ENCODE measurements at places on chromosomes 3 and 15. TPM values are rescaled to one million over a fixed set of nuclear protein-coding genes. Genes with fewer than 3 reads are reported as not detected.
A peak's percentile ranks its signal among the peaks of the same experiment; 100 is the strongest.

DNA sequence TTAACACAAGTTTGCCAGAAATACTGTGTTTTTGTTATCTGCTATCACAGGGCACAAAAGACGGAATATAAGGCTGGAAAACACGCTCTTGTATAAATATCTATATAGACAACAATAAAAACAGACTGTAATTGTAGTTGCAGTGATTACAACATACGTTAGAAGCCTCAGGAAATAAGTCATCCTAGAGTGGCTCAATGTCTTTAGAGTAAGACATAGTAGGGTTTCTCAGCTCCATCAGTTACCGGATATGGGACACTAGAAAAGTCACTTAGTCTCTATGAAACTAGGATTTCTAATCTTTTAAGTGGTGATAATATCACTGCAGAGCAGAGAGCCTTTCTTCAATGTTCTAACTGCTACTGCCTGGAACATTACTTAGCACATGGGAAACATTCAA is 208.8 kb downstream of the STAG1 start:
- no peaks in the 10 kb centered on the region for H3K36me3 ChIP-seq
- H3K27ac ChIP-seq = no peak overlapping the region
- no peak for DNase-seq
- H3K4me1 ChIP-seq = peaks cover 6% of the 10 kb centered on the region

GRCh38 chr3:36817806-36818533 is 53.6 kb upstream of the DCLK3 start:
- H3K36me3 ChIP-seq = no peaks in the 10 kb centered on the region
- no peak overlapping the region for H3K4me3 ChIP-seq
- DNase-seq = no peak
- H3K27ac ChIP-seq = no peak overlapping the region
- no peaks in the 10 kb centered on the region for H3K4me1 ChIP-seq

Gene IL20RB
- 0.27 TPM for total RNA-seq

GRCh38 chr3:171813897-171814460 is 3.7 kb upstream of the PLD1 start:
- H3K4me1 ChIP-seq = peaks cover 7% of the 10 kb centered on the region
- no peaks in the 10 kb centered on the region for H3K27me3 ChIP-seq
- no peak overlapping the region for H3K4me3 ChIP-seq
- no peaks in the 10 kb centered on the region for H3K36me3 ChIP-seq

Gene GP5
- not detected for total RNA-seq

Gene SAMD7
- not detected for total RNA-seq

GRCh38 chr15:88376574-88377174 is 90.5 kb downstream of the MRPL46 start:
- H3K27ac ChIP-seq = no peak overlapping the region
- no peak overlapping the region for H3K4me3 ChIP-seq
- H3K36me3 ChIP-seq = no peaks in the 10 kb centered on the region

DNA sequence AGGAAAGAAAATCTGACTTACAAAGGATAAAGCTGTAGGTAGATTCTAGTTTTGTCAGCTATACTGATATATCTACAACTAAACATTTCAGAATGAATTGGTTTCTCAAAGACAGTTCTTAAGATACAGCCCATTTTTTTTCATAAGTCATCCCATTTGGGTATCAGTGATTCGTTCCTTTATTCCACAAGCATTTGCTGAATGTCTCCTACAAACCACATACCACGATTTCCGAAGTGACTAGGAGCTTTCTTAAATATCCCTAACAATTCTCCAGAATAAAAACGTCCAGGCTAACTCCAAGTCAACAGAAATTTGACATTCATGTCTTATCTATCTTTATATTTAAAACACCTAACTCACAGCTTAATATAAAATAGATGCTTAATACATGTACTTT is 59.8 kb downstream of the TP53BP1 start:
- no peak overlapping the region for H3K4me3 ChIP-seq
- peaks cover 45% of the 10 kb centered on the region for H3K36me3 ChIP-seq
- H3K4me1 ChIP-seq = no peaks in the 10 kb centered on the region
- DNase-seq = no peak
- no peaks in the 10 kb centered on the region for H3K27me3 ChIP-seq
- no peak overlapping the region for H3K27ac ChIP-seq

Gene TMCO5A
- total RNA-seq = 0.14 TPM

- H3K27ac ChIP-seq = no peak overlapping the region
- no peak for DNase-seq
- H3K36me3 ChIP-seq = no peaks in the 10 kb centered on the region
Observed at GRCh38 chr3:52596658-52597265, 60.4 kb downstream of the UQCC5 start.

Gene LEKR1
- not detected for total RNA-seq

Gene GABRA5
- not detected for total RNA-seq

GRCh38 chr3:68874551-68875348 is 57.6 kb downstream of the TAFA4 start:
- no peak overlapping the region for H3K4me3 ChIP-seq
- no peak overlapping the region for H3K27ac ChIP-seq
- H3K36me3 ChIP-seq = no peaks in the 10 kb centered on the region
- H3K4me1 ChIP-seq = no peaks in the 10 kb centered on the region

Gene IL16
- 40.0 TPM for total RNA-seq

Gene MESP1
- total RNA-seq = 12.4 TPM

GRCh38 chr3:112874725-112875124 is 28.1 kb upstream of the CD200R1L start:
- H3K36me3 ChIP-seq = no peaks in the 10 kb centered on the region
- no peak for DNase-seq
- no peaks in the 10 kb centered on the region for H3K4me1 ChIP-seq
- H3K4me3 ChIP-seq = no peak overlapping the region

GRCh38 chr3:63400246-63400860 is 122.2 kb downstream of the SYNPR start:
- no peaks in the 10 kb centered on the region for H3K27me3 ChIP-seq
- no peak for DNase-seq

GRCh38 chr3:13715167-13715954 is 164.5 kb downstream of the WNT7A start:
- DNase-seq = no peak
- no peak overlapping the region for H3K27ac ChIP-seq
- no peak overlapping the region for H3K4me3 ChIP-seq
- no peaks in the 10 kb centered on the region for H3K36me3 ChIP-seq

DNA sequence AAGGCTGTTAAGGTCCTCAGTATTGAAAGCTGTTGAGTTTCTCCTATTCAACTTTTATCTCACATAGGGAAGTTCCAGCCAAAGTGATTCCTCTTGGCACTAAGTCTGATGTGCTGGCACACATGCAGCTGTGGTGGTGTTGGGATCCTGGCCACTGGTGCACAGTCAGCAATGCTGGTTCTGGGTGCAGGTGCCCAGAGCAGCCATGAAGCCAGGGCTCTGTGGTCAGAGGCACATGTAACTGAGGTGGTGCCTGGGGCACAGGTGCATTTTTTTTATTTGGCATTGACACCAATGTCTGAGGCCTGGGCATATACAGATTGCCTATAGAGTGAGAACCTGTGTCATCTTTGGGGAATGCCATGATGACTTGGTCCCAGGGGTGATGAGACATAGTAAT is 271.4 kb downstream of the POLQ start:
- H3K27me3 ChIP-seq = no peaks in the 10 kb centered on the region
- H3K4me1 ChIP-seq = no peaks in the 10 kb centered on the region
- no peak overlapping the region for H3K27ac ChIP-seq
- no peak for DNase-seq
- H3K4me3 ChIP-seq = no peak overlapping the region
- no peaks in the 10 kb centered on the region for H3K36me3 ChIP-seq

DNA sequence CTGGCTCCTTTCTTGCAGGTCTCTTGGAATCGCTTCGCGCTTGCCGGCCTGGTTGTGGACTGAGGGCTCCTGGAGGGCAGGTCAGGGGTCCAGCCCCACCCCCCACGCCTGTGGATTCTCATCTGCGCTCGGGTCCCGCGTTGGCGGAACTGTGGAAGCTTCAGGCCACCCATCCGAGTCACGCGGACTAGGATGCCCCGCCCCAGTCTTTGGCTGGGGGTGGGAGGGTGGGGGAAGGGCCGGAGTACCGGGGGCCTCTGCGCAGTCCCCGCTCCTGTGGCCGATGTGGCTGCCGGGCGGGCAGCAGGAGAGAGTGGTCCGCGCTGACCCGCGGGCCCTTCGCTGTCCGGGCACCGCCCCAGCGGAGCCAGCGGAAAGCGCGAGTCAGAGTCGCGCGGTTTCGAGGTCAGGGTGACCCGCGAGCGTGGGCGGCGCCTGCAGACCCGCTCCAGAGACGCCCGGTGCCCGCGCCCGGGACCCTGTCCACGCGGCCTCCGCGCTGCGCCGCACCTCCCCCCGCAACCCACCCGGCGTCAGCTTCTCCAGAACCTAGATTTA is 114.2 kb downstream of the KLF13 start:
- H3K27ac ChIP-seq = peak overlapping the region; percentile 82
- H3K36me3 ChIP-seq = no peaks in the 10 kb centered on the region
- DNase-seq = peak; percentile 64
- peak overlapping the region; percentile 47 for H3K4me3 ChIP-seq

Gene RPLP1
- total RNA-seq = 279 TPM

Gene SUCLG2
- 153 TPM for total RNA-seq

Gene KBTBD13
- total RNA-seq = not detected

DNA sequence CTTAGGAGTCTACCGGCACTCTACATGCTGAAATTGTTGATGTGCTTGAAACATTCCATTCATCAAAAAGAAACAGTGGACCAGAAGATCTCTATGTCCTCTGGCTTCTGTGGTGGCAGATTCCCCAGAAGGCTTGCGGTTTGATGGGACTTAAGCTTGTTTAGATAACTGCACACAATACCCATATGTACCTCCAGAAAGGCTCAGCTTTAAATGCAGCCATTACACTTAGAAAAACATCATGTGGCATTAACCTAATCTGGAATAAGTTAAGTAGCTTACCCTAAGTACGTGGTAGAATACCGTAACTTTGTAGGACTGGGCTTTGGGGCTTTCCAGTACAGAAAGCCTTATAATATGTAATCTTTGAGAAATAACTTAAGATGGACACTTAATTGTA is 187.3 kb downstream of the RBMS3 start:
- no peak for DNase-seq
- H3K4me1 ChIP-seq = no peaks in the 10 kb centered on the region
- H3K27ac ChIP-seq = no peak overlapping the region

- no peak overlapping the region for H3K4me3 ChIP-seq
- DNase-seq = no peak
- H3K27ac ChIP-seq = no peak overlapping the region
- no peaks in the 10 kb centered on the region for H3K36me3 ChIP-seq
Observed at GRCh38 chr15:50824514-50824913, 59.0 kb upstream of the SPPL2A start.

Gene STRA6
- total RNA-seq = not detected

Gene COMMD4
- total RNA-seq = 97.3 TPM

DNA sequence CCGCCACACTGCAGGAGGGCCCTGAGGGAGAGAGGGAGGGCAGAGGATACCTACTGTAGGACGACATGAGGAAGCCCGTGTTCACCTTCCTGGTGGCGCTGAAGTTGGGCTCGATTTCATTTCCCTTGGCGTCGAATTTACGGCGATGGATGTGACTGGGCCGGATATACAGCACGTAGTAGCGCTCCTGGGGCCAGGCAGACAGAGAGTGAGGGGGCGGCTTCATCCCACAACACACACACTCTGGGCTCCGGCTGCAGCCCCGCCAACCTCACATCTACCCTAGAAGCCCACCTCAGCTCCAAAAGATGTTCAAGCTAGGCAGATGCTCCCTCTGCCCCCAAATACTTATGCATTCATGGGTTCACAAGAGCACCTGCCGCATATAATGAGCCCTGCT is 4.5 kb downstream of the ARPIN start:
- no peaks in the 10 kb centered on the region for H3K27me3 ChIP-seq
- DNase-seq = no peak
- H3K4me1 ChIP-seq = peaks cover 9% of the 10 kb centered on the region

DNA sequence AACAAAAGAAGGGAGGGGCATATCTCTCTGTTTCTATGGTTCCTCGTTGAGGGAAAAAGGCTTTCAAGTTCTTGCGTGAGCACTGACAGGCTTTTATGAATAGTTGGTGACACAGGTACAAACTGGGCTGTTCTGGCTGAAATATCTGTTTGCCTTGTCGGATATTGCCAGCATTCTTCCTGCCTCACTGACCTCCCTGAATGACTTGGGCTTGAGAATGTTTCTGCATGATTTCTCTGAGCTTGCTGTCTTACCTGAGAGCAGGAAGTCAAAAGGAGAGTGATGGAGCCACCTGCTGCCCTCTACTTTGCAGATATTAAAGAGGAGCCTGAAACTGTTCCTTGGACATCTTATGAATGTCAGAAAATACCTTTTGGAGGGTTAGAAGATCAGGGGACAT is 4.8 kb downstream of the GCNT3 start:
- H3K4me3 ChIP-seq = peak overlapping the region; percentile 43
- H3K27ac ChIP-seq = peak overlapping the region; percentile 62
- H3K27me3 ChIP-seq = peaks cover 4% of the 10 kb centered on the region
- DNase-seq = peak; percentile 45
- no peaks in the 10 kb centered on the region for H3K4me1 ChIP-seq
- no peaks in the 10 kb centered on the region for H3K36me3 ChIP-seq
